ENCODE measurements at places on chromosomes 7 and 10.
A peak's percentile ranks its signal among the peaks of the same experiment; 100 is the strongest.

GRCh38 chr7:138188290-138188858 is 112.1 kb downstream of the AKR1D1 start:
- no peak for DNase-seq

DNA sequence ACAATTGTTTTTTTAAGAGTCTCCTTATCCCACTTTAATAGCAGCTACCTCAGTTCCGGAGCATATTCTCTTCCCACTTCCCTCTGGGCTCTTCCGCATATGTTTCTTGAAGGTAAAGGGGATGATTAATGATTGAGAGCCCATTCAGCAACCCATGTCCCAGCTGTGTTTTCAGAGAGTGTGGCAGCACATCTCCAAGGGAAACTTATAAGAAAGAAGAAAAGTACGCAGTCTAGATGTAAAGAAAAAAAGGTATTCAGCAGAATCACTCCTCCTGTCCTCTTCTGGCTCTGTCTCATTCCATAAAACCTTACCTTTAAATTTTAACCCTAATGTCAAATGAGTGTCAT is 9.7 kb upstream of the ANKRD7 start:
- no peak for DNase-seq

DNA sequence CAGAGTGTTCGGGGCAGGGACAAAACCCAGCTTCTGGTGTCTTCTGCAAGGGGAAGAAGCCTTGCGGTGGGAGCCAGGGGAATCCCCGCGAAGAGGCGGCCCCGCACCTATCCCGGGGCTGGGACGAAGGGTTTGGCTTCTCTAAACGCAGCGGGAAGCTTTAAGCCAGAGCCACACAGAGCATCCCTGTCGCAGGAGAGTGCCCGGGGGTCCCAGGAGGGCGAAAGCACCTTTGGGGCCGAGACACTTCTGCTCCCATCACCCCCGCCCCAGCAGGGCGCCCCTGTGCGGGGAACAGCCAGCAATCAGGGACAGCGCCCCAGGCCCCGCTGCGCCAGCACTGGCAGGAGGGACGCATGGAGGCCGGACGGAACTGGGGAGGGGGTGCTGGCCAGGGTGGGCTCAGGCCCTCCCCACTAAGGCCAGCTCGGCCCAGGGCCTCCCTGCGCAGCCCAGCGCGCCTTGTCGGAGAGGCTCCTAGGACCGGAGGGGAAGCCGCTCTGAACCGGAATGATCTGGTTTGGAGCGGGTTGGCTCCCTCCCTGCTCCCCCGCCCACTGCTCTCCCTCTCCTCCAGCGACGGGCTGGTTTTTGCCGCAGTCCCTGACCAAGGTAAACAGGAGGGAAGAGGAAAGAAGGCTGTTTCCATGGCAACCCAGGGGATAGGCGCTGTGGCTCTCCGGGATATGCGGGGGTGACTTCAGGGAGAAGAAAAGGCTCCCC is 63.9 kb downstream of the TMEM209 start:
- DNase-seq, result no peak

DNA sequence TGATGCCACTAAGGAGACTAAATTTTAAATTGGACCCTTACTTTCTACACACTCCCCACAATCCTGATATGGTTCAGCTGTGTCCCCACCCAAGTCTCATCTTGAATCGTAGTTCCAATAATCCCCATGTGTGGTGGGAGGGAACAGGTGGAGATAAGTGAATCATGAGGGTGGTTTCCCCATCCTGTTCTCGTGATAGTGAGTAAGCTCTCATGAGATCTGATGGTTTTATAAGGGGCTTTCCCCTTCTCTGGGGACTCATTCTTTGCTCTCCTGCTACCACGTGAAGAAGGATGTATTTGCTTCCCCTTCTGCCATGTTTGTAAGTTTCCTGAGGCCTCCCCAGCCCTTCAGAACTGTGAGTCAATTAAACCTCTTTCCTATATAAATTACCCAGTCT is 18.4 kb upstream of the BET1 start:
- no peak for DNase-seq

GRCh38 chr10:46515793-46516192 is 40.7 kb downstream of the GPRIN2 start:
- no peak for DNase-seq

DNA sequence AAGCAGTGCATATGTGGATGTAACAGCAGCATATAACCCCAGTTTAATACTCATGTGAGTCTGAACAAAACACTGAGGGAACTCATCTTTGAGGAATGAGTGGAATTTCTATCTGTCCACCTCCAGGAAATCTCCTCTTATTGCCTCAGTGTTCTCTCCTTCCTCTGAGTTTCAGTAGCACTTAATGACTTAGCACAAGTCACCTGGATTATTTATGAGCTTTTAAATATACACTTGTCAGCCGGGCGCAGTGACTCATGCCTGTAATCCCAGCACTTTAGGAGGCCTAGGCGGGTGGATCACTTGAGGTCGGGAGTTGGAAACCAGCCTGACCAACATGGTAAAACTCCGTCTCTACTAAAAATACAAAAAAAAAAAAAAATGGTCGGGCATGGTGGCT is 4.3 kb downstream of the LRRC20 start:
- DNase-seq, result no peak

DNA sequence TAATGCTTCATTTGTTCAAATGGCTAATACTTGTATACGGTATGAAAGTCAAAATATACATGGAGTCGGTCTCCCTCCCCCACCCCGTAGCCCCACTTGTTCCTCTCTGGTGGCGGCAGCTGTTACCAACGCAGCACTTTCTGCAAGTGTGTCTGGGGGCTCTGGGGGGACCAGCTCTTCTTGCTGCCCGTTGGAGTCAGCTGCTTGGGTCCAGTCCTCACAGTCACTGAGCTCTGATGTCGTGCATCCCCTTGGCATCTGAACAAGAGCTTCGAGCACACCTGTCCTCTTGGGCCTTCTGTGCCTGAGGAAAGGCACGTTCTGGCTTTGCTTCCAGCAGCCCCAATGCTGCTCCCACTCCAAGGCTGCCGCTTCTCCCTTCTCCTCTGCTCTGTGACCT is 493.1 kb downstream of the PLXNA4 start:
- DNase-seq, result no peak

DNA sequence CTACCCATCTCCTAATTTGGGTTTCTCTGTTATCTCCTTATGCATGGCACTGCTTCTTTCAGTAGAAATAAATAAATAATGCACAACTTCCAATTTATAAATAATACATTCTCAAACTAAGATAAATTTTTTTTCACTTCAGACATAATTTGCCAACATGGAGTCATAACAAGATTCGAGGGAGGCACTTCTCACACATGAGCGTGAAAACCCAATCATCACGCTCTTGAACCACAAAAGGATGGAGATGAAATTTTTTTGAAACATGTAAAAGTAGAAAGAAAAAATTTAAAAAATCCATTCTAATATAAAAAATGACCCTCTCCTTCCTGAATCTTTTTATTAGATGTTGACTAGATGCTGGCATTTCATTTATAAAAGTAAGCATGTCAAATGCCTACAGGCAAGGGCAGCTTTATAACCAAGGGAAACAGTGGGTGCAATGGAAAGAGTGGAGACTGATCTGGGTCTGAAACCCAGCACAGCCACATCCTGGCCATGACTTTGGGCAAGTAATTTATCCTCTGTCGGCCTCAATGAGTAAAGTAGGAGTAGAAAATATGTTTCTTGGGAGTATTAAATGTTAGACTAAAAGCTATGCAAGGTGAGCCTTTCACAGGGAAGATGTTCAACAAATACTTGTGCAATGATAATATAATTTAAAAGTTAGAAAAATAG is 185.0 kb downstream of the STK31 start:
- no peak for DNase-seq

DNA sequence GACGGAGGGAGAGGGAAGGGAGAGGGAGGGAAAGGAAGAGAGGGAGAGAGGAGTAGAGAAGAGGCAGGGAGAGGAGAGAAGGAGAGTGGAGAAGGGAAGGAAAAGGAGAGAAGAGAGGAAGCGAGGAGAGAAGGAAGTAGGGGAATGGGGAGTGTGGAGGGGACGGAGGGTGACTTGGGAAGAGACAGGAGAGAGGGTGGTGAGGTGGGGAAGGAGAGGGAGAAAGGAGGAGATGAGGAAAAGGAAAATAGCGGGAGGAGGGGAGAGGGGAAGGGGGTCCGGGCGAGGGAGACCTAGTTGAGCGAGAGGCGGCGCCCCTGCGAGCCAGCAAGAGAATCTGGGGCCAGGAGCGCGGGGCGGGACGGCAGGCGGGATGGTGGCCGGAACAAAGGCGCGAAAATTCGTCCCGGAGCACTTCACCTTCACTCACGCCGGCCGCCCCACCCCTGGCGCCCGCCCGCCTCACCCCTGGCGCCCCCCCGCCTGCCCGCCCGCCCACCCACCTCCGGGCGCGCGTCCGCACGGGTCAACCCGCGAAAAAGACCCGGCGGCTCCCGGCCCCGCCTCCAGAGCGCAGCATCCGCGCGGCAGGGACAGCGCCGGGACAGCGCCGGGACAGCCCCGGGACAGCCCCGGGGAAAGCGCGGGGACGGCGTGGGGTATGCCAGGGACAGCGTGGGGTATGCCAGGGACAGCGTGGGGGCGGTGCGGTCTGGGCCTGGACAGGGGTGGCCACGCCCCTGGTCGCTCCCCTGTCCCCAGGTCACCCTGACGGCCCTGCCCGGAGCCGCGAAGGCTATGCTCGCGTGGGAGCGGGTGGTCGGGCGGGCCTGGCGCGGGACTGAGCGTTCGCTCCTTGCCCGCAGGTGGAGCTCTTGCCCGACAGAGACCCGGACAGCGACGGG is 4.2 kb downstream of the VSTM2A start:
- peak; percentile 68 for DNase-seq

DNA sequence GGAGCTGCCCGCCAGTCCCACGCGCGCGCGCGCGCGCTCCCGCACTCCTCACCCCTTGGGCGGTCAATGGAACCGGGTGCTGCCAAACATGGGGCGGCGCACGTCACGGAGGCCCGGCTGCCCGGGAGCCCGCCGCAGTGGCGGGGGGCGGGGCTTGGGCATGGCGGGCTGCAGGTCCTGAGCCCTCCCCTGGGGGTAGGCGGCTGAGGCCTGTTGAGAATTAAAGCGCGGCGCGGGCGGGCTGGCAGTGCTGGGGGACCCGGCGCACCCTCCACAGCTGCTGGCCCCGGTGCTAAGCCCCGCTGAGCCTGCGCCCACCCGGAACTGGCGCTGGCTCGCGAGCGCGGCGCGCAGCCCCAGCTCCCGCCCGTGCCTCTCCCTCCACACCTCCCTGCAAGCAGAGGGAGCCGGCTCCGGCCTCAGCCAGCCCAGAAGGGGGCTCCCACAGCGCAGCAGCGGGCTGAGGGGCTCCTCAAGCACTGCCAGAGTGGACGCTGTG is 634.2 kb downstream of the ANKRD7 start:
- no peak for DNase-seq

DNA sequence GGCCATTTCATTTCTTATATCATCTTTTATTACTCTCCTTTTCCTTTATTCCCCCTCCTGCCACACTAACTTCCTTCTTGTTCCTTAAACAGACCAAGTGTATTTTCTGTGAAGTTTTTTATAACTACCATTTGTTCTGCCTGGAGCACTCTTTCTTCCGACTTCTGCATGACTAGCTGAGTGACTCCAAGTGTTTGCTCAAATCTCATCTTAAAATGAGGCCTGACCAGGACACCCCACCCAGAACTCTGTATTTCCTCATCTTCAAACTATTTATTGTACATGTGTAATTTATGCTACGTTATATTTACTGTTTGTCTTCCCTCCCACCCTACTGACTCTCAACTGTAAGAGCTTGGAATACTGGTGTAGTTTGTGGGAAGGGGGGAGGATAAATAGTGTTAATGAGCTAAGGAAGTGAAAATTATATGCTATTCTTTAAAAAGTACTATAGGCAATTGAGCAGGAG is 3.2 kb downstream of the MINDY3 start:
- no peak for DNase-seq

DNA sequence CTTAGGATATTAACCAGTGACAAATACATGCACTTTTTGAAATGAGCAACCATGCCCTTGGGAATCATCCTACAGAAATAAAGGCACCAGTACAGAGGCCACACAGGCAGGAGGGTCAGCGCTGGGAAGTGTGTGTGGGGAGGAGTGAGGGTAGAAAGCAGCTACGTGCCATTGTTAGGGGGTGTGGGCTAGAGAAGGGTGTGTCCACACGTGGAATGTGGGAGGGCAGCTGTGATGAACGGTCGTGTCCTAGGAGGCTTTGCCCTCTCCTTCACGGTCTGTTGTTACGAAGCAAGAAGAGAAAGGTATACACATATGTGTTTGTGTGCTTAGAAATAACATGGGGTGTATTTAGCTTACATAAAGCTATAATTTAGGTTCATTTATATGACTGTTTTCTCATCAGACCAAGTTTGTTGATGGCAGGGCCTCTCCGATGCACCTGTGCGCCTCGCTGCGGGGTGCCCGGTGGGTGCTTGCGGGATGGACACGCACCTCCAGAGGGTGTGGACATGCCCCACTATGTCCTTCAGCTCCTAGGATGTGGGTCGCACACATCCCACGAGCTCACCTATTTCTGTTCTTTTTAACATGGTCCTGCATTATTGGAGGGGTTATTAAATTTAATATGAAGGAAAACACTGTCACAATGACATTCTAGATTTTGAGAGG is 16.9 kb upstream of the GET4 start:
- DNase-seq, result no peak

GRCh38 chr7:26090927-26091519 is 61.0 kb upstream of the NFE2L3 start:
- peak; percentile 83 for DNase-seq

DNA sequence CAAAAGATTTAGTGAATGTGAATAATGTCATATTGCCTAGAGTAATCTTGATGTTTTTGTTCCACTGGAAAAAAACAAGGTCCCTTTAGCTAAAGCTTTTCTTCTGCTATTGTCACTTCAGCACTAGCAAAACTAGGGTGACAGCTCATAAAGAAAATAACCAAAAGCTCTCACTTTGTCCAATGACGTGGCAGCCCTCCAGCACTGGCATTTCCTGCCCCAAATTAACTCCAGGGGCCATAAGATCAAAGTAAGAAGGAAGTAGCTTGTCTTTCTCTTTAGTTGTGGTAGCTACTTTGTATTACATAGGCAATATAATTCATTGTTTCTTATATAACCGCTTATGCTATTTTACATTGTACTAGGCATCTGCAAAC is 47.3 kb downstream of the LRRN3 start:
- no peak for DNase-seq

- DNase-seq, result no peak
Observed at GRCh38 chr10:97762816-97763215, 9.0 kb downstream of the SFRP5 start.

DNA sequence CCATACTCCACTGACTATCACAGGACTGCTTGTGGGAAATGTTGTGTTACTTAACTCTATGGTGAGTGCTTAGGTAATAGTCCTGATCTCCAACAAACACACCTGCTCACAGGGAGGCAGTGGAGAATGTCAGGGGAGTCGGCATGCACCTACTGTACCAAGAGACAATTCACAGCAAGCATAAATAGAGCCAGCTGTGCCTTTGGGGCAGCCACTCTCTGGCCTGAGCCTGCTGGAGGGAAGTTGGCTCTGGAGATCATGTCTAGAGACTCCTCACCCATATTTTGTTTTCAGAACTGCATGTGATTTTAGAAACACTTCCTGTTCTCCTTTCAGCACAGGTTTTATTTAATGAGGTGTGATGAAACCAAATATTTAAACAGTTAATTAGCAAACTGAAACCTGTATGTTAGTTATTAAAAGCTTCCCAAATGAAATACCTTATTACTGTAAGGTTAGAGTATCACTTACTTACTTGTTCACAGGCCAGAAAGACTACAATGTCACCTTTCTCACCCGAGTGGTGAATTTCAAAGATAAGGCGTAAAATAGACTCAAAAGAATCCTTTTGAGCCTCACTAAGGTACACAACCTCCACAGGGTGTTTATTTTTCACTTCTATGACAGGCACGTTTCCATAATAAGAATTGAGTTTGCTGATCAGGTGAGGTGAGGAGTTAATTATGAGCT is 21.8 kb downstream of the DHX32 start:
- peak; percentile 57 for DNase-seq

Data from NCI-H748 treated with DMSO at 0.1 percent for 48 hours (cell line).